Stimulated activated CD4-positive, alpha-beta T cell treated with anti-CD3 and anti-CD28 coated beads, Interleukin-2, amount 100 ng/mL, for 24 hours (primary cell): ENCODE measurements at places on chromosomes 4 and X.
A peak's percentile ranks its signal among the peaks of the same experiment; 100 is the strongest.

DNA sequence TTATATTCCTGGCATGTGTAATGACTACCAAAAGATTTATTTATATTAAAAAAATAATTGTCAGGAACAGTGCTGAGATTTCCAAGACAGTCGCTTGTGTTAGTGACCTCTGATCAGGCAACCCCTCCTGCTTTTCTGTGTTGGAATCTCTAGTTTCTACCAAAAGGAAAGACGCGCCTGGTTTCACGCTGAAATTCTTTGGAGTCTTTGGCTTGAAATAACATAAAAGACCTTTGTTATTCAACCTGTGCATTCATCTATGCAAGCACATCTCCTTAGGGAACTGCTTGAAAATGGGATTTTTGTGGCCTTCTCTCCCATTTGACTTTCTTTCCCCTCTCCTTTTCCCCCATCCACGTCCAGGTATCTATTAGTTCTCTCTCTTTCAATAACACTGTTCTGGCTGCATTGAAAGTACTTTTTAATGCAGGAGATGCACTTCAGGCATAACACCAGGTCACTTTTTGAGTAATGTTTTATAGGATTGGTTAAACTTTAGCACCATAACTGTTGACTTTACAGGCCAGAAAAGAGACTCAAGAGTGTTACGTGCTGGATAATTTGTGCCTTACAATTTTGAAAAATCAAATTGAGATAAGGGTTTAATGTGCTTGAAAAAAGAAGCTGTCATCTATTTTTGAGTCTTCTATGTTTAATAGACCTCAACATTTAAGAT, 172.7 kb downstream of the GPAT3 start:
- no peak for DNase-seq

GRCh38 chr4:82745173-82745842, 53.3 kb downstream of the SCD5 start:
- no peak for DNase-seq

DNA sequence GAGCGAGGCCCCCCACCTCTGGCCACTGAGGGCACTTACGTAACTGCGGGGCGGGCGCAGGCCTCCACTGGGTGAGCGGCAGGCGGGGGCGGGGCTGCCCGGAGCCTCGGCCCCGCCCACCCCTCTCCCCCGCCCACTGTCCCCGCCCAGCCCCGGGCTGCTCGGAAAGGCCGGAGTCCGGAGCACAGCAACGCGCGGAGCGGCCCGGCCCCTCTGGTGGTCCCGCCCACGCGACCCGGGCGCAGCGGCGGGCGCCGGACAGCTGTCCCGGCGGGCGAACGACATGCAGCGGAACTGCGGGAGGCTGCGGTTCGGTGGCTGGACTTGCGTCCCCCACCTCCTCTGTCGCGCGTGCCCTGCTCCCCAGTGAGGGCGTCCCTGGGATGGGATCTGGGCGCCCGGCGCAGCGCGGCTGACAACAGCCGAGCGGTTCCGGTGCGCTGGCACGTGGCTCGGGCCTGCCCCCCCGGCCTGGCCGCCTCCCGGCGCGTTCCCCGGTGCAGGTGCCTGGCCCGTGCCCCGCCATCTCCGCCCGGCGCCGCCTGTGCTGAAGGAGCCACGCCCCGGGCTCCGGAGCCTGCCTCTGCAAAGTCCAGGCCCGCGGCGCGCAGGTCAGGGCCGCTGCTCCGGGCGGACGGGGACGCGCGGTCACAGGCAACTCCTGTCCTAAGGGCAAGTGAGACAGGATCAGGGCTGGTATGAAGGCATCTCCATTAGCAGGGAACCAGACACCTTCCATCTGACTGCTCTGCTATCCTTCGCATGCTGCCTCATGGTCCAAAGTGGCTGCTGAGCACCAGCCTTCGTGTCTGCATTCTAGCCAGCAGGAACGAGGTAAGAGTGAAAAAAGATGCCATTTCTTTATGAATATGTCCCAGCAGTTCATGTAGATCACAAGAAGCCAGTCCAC, 21.8 kb upstream of the JAKMIP1 start:
- DNase-seq = peak; percentile 22

DNA sequence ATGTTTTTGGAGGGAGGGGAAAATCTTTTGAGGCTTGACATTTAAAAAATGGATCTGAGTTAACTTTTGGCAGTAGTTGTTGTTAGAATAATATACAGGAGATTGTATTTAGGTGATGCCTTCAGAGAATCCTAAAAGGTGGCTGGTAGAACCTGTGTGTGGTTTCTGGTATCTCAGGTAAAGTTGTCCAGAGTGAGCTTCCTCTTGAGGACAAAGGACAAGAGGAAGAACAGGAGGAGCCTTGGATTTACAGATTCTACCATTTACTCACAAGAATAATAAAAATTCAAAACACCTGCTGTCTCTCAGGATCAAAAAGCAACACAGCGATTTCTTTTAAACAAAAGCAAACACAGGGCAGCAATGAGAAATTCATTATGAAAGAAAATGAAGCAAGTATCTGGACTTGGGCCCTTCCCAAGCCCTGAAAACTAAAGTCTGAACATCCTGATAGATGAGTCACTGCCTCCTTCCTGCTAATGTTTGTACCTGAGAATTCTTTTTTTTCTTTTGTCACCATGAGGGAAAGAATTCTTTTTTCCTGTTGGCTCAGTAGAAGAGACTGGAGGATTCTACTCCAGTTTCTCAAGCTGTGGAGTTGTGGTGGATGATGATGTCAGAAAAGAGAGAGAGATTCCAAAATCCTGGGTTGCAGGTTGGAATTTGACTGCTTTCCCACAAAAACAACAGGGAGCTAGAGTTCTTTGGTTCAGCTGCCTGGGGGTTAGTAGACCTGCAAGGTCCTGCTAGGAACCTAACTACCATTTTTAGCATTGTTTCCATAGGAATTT, 31.5 kb upstream of the RAPGEF2 start:
- DNase-seq = no peak

- no peak for DNase-seq
Observed at GRCh38 chr4:112270640-112271421, 14.9 kb downstream of the TIFA start.

DNA sequence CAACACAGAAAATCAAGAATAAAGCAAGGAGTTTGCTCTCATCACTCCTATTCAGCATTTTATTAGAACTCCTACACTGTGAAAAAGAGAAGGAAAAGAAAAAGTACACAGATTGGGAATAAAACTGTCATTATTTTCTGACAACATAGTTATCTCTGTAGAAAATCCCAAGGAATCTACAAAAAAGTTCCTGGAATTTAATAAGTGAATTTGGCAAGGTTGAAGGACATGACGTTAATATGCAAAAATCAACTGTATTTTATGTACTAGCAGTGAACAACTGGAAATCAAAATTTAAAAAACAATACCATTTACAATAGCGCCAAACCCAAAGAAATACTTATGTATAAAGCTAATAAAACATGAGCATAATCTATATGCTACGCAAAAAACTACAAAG, 26.3 kb downstream of the CHIC2 start:
- no peak for DNase-seq

DNA sequence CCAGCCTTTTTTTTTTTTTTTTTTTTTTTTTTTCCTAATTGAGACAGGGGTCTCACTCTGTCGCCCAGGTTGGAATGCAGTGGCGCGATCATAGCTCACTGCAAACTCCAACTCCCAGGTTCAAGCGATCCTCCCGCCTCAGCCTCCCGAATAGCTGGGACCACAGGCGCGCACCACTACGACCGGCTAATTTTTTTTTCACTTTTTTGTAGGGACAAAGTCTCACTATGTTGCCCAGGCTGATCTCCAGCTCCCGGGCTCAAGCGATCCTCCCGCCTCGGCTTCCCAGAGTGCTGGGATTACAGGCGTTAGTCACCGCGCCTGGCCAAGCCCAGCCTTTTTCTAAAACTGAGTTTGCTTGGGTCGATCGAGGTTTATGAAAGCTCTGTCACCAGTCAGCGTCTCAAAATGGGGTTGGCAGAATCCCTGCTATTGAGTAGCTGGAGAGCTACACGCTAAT, 1.3 kb upstream of the OTUD5 start:
- no peak for DNase-seq

DNA sequence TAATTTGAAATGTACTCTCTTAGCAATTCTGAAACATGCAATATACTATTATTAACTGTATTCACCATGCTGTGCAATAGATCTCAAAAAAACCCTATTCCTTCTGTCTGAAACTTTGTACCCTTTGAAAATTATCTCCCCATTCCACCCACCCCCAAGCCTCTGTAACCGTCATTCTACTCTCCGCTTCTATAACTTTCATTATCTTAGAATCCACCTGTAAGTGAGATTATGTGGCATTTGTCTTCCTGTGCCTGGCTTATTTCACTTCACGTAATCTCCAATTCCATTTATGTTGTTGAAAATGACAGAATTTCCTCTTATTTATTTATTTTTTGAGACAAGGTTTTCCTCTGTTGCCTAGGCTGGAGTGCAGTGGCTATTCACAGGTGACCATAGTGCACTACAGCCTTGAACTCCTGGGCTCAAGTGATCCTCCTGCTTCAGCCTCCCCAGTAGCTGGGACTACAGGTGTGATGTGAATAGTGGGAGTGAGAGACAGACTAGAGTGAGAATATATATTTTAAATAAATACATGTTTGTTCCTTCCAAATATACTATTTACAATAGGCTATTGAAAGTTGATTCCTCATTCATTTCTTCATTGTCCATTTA, 30.5 kb downstream of the VSIG4 start:
- DNase-seq = no peak

DNA sequence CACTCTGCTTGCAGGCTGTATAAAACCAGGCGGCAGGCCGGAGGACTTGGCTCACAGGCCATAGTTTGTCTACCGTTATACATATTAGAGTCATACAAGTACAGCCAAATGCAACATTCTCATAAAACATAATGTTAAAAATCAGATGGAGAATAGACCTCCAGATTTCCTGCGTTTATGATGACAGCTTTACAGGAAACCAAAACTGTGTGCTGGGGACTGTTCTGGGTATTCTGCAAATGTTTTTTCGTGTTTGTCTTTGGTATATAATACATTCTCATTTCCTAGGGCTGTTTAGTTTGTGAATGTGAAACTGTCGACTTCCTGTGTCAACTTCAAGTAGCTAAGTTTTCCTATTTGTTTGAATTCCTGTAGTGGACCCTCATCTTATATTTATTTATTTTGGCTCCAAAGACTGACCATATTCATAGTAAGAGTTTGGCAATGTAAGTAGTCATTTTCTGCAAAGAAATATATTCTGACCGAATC, 79.5 kb upstream of the FAM9C start:
- no peak for DNase-seq

GRCh38 chr4:79181190-79181589, 144.7 kb downstream of the NAA11 start:
- DNase-seq = no peak

GRCh38 chr4:6591313-6591712, 16.3 kb downstream of the MAN2B2 start:
- DNase-seq = no peak

- no peak for DNase-seq
Observed at GRCh38 chr4:147704846-147705245, 20.9 kb upstream of the PRMT9 start.

- DNase-seq = no peak
Observed at GRCh38 chr4:1239141-1239949, 9.6 kb downstream of the CTBP1 start.

- no peak for DNase-seq
Observed at GRCh38 chr4:173935622-173936405, 347.7 kb downstream of the FBXO8 start.

DNA sequence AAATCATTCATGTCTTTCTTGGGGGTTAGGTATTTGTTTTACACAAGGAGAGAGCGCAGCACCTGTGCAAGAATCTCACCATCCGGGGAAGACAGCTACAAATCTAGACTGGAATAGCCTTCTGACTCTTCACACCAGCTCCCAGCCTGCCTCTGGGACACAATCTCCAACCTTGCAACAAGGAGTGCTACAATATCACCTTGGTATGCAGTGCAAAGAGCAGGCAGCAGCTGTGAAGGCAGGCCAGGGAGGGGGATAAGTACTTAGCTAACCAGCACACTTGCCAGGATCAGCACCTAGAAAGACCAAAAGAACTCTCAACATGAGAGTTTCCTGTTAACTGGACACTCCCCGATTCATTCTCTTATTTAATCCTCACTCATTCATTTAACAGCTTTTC, 235.3 kb downstream of the AR start:
- no peak for DNase-seq

DNA sequence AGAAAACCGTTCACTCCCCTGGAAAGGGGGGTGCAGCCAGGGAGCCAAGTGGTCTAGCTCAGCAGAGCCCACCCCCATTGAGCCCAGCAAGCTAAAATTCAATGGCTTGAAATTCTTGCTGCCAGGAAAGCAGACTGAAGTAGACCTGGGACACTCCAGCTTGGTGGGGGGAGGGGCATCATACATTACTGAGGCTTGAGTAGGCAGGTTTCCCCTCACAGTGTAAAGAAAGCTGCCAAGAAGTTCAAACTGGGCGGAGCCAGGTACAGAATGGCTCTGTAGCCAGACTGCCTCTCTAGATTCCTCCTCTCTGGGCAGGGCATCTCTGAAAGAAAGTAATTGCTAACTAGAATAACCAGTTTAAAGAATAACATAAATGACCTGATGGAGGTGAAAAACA, 372.3 kb upstream of the F9 start:
- no peak for DNase-seq

DNA sequence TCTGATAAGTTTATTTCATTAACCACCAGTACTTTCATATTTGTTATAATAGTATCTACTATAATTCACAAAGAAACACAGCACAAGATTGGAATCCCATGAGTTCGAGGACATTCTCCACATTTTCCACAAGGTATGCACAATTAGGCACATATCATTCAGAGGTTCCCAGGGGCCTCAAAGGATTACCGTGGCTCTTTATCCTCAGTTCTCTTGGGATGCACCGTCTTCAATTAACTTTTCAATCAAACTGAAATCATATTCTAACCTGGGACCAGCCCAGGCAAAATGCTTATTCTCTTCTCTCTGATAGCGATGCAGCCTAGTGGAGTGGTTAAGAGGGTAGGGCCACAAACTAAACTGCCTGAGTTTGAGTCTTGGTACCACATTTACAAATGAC, 242.6 kb upstream of the RASGEF1B start:
- no peak for DNase-seq

DNA sequence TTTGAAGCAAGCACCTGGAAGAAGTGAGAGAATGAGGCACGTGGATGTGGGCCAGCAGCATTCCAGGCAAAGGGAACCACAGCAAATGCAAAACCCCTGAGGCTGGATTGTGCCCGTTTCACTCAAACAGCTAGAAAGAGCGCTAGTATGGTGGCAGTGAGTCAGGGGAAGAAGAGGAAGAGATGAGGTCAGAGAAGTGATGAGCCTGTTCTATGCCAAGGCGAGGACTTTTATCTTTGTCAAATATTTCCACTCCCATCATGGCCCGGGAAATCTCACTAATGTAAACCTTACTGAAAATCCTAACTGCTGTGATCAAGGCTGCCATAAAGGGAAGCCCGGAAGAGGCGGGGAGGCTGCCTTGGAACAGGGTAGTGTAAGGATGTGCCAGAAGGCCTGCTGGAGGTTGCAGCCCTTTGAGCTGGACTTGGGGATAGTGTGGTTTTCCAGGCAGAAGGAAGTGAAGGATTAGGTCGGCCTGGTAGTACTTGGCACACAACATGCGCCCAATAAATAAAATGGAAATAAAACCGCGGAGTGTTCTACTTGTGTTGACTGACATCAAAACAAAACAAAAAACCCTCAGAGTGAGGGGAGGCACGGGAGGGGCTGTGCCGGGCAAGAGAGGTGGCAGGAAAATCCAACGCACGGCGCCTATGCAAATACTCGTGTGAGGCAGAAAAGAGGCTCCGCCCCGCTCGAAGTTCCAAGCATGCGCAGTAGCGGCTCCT, 1.2 kb upstream of the CDK16 start:
- DNase-seq = no peak

- no peak for DNase-seq
Observed at GRCh38 chrX:110175696-110176095, 142.2 kb downstream of the AMMECR1 start.
